DMS79 treated with DMSO at 0.1 percent for 48 hours (cell line): ENCODE measurements at places on chromosomes 6 and 20.

- DNase-seq: peak; percentile 88
Measured at GRCh38 chr20:53609491-53610445, 16.1 kb upstream of the ZNF217 start.

GRCh38 chr20:49245921-49246740 lies 26.9 kb downstream of the DDX27 start:
- DNase-seq: no peak

GRCh38 chr20:55888685-55889084 lies 116.6 kb downstream of the CBLN4 start:
- no peak for DNase-seq

GRCh38 chr20:19784511-19785172 lies 26.6 kb downstream of the RIN2 start:
- peak; percentile 88 for DNase-seq

- DNase-seq: no peak
Measured at GRCh38 chr20:53826597-53827291, 233.1 kb upstream of the ZNF217 start.
